WERI-Rb-1 (cell line): ENCODE measurements at places on chromosomes 1 and 21.

- DNase-seq = no peak
Measured at GRCh38 chr1:920010-920409, 3.7 kb upstream of the SAMD11 start.

- DNase-seq = no peak
Measured at GRCh38 chr1:34977210-34977471, 8.0 kb downstream of the TMEM35B start.

- peak; percentile 28 for DNase-seq
Measured at GRCh38 chr1:86914998-86915736, 732 bp downstream of the HS2ST1 start.

- peak; percentile 26 for DNase-seq
Measured at GRCh38 chr1:41613689-41614574, 129.4 kb upstream of the EDN2 start.
